ENCODE measurements at places on chromosomes 13 and 19. TPM values are rescaled to one million over a fixed set of nuclear protein-coding genes. Genes with fewer than 3 reads are reported as not detected.

The ZNF729 gene
- total RNA-seq = not detected

The ZNF235 gene
- 6.5 TPM for total RNA-seq

The CEACAM21 gene
- total RNA-seq = 28.8 TPM

The OR7A5 gene
- total RNA-seq = not detected

GRCh38 chr13:77466753-77467422, 68.6 kb upstream of the SCEL start:
- no peaks in the 10 kb centered on the region for H3K4me1 ChIP-seq
- no peak overlapping the region for H3K4me3 ChIP-seq
- no peak overlapping the region for H3K27ac ChIP-seq
- H3K27me3 ChIP-seq = no peaks in the 10 kb centered on the region
- no peak for DNase-seq
- no peaks in the 10 kb centered on the region for H3K36me3 ChIP-seq

- no peaks in the 10 kb centered on the region for H3K27me3 ChIP-seq
- no peaks in the 10 kb centered on the region for H3K4me1 ChIP-seq
- no peaks in the 10 kb centered on the region for H3K36me3 ChIP-seq
- DNase-seq = no peak
- H3K4me3 ChIP-seq = no peak overlapping the region
These were observed 2.9 kb downstream of the SLC7A9 start for GRCh38 chr19:32866564-32867265.

GRCh38 chr19:10211691-10212090, 16.9 kb upstream of the DNMT1 start:
- H3K27ac ChIP-seq = no peak overlapping the region
- DNase-seq = no peak
- H3K4me3 ChIP-seq = no peak overlapping the region
- no peaks in the 10 kb centered on the region for H3K27me3 ChIP-seq
- H3K36me3 ChIP-seq = no peaks in the 10 kb centered on the region

DNA sequence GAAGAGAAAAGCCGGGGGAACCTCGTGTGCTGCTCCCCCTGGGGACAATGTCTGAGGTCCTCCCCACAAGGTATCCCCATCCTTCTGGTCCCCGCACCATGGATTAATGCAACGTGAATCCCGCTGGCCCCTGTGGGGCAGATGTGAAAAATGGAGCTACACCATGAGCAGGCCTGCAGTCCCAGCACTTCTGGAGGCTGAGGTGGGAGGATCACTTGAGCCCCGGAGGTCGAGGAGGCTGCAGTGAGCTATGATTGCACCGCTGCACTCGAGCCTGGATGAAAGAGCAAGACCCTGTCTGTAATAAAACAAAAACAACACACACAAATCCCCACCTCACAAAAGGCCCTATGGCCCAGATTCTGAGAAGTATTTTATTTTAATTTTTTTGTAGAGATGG, 1.2 kb upstream of the CFD start:
- no peaks in the 10 kb centered on the region for H3K36me3 ChIP-seq
- H3K4me1 ChIP-seq = peaks cover 15% of the 10 kb centered on the region
- H3K27ac ChIP-seq = peak overlapping the region; percentile 71
- no peak for DNase-seq
- peaks cover 11% of the 10 kb centered on the region for H3K27me3 ChIP-seq

DNA sequence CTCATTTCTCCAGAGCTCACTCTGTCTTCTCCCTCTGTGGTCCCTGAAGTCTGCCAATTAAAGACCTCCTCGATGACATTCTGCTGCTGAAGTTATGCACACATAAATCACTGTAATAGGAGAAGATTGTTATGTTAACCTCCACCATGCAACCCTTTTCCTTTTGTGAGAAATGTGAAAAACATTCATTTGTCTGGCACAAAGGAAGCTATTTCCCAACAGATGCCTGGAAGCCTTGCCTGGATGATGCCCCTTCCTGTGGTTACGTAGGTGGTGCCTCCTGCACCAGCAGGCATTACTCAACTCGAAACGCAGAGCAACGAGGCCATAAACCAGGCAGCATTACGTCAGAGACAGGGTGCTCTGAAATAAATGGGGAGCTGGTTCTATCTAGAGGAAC, 327.4 kb upstream of the ZNF507 start:
- H3K4me1 ChIP-seq = no peaks in the 10 kb centered on the region
- no peak overlapping the region for H3K27ac ChIP-seq
- no peak for DNase-seq
- no peaks in the 10 kb centered on the region for H3K36me3 ChIP-seq

DNA sequence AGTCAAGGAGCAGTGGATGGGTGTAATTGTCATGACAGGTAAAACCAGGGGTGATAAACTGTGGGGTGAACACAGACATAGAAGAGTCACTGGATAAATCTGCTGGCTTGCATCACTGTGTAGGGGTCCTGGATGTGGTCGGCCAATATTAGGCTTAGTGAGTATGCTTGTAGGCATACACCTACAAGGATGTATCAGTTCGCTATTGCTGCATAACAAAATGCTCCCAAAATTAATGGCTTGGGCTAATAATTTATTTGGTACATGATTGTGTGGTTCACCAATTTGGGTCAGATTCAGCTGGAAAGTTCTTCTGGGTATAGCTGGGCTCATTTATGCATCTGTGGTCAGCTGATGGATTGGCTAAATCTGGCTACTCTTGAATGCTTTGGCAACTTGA, 11.2 kb upstream of the EVI5L start:
- no peak overlapping the region for H3K27ac ChIP-seq
- no peak for DNase-seq
- no peak overlapping the region for H3K4me3 ChIP-seq
- peaks cover 3% of the 10 kb centered on the region for H3K27me3 ChIP-seq

- H3K27me3 ChIP-seq = peaks cover 9% of the 10 kb centered on the region
- DNase-seq = no peak
- no peaks in the 10 kb centered on the region for H3K4me1 ChIP-seq
- no peaks in the 10 kb centered on the region for H3K36me3 ChIP-seq
- no peak overlapping the region for H3K4me3 ChIP-seq
- no peak overlapping the region for H3K27ac ChIP-seq
These were observed 16.5 kb downstream of the KLK4 start for GRCh38 chr19:50894478-50895356.

DNA sequence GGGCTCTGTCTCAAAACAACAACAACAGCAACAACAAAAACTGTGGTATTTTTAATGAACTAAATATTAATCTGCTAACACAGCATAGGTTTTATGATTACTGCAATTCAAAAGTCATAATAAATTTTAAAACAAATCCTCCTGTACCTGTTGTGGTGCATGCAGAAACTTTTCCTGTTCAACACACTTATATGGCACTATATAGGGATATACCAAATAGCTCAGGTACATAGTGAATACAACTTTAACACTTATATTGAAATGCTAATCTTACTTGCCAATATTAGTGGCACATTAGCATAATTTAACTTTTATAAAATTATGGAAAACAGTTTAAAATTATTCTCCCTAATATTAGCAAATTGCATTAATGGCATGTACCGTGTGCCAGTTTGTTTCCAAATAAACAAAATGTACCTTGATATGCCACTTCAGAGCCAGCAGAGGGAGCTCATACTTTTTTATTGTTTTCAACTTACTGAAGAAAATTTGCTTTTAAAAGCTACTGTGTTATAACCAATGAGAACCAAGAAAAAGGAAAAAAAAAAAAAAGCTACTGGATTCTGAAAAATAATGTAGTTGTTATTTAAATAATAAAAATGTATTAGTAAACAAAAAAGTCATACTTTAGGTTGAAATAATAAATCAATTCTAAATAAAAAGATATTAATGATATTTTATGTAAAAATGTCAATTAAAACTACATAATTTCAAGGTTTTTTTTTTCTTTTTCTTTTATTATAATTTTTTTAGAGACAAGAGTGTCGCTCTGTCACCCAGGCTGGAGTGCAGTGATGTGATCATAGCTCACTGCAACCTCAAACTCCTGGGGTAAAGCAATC, 18.0 kb upstream of the RBM26 start:
- H3K27ac ChIP-seq = no peak overlapping the region
- no peaks in the 10 kb centered on the region for H3K36me3 ChIP-seq
- H3K4me3 ChIP-seq = no peak overlapping the region

Measured in lower lobe of right lung (tissue), 2 donors.